ENCODE measurements at places on chromosomes 7 and 10.
A peak's percentile ranks its signal among the peaks of the same experiment; 100 is the strongest.

DNA sequence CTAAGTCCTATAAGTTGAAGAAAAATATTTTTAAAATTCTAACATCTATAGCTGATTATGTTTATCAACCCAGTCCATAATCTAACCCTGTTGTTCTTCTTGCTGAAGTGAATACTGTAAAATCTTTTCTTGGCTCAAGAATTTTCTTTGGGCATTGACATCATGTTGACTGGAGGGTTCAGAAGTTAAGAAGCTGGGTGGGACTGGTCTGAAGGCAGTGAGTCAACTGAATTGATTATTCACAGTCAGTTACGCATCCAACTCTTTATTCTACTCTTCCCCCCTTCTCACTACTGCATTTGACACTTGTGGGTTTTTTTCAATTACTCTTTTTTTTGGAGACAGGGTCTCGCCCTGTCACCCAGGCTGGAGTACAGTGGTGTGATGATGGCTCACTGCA is 31.0 kb downstream of the DENND2A start:
- no peak for DNase-seq

DNA sequence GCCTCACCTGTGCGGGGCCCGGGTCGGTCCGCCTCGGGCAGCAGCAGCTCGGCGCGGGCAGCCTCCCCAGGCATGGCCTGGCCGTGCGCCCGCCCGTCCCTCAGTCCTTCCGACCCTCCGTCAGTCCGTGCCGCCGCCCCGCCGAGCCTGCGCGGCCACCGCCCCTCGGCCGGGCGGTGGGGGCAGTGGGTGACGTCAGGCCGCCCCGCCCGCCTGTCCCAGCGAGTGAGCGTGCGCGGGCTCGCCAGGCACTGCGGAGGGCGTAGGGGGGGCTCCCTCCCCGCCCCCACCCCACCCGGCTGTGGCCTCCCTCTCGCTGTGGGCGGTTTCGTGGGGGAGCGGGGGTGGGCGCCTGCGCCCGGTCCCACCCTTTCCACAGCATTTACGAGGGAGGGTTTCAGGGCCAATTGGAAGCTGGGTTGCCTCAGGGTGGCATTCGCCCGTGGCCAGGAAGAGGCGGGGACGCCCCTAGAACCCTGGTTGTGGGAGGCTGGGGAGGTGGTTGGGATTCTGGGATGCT is at the start of gene NACAD:
Gene NACAD, minus strand, starts transcription at position 149 of the 520 bp plus-strand sequence. Its CDS starts 75 bp downstream, at position 74.
- no peak for DNase-seq

GRCh38 chr7:120987683-120988590 is 574 bp upstream of the CPED1 start:
- DNase-seq: peak; percentile 71

DNA sequence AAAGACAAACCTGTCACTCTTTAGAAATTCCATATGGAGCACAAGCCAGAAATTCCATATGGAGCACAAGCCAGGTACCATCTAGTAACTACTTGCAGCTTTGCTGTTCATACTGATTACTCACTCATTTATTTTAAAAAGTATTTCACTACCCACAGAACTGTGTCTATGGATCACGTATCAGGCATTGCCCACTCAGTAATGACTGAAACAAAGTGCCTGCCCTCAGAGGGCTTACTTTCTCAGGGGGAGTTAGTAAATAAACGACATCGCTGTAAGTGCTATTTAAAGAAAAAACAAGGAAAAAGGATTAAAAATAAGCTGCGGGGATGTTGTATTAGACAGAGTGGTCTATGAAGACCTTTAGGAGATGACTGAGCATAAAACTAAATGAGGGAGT is 170.9 kb downstream of the GALNT11 start:
- DNase-seq: no peak

DNA sequence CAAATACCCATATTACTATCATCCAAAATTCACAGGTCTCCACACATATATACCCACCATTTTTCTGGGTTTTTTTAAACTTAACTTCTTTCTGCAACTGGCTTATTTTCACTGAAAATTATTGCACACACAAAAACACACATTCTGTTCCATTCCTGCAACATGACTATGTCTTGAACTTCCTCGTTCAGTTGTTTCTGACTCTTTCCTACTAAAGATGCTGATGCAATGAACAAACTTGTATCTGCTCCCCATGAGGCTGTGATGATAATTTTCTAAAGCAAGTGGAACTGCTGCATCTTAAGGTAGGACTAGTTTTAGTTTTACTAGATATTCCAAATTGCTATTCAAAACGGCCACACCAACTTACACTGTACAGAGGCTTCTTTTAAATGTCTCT is 77.7 kb downstream of the OSBPL3 start:
- no peak for DNase-seq

GRCh38 chr10:26721561-26721960 is 24.1 kb downstream of the PDSS1 start:
- DNase-seq: peak; percentile 37

DNA sequence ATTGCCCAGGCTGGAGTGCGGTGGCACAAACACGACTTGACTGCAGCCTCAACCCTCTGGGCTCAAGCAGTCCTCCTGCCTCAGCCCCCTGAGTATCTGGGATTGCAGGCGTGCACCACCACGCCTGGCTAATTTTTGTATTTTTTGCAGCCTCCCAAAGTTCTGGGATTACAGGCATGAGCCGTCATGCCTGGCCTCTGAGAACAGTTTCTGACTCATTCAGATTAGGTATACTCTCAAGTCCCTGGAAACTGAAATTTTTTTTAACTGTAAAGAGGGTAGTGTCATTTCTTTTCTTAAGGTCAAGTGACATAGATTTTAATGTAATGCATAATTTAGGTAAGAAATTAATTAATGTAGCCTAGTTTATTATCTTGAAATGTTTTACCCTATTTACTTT is 104.7 kb downstream of the SEPTIN7 start:
- DNase-seq: no peak

DNA sequence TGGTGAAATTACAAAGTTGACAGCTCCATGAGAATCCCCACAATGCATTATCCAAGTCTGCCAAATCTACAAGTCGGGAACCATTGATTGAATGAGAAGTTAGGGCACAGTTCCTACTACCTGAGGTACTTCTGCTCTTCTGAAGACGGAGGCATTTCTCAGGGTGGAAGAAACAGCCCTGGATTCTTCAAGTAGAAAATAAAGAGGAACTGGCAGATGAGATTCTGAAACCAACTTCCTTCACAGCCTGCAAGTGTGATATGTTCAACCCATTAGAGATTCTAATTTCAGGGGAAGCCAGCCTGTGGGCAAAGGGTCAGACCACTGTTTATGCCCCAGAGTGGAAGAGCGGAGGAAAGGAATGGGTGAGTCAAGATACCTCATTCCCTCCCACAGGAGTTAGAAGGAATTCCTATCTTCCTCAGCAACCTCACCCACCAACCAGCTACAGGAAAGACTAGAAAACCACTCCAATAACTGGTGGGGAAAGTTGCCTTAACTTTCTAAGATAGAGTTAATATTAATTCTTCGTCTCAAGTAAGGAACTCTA is 50.5 kb upstream of the BMPER start:
- DNase-seq: no peak

DNA sequence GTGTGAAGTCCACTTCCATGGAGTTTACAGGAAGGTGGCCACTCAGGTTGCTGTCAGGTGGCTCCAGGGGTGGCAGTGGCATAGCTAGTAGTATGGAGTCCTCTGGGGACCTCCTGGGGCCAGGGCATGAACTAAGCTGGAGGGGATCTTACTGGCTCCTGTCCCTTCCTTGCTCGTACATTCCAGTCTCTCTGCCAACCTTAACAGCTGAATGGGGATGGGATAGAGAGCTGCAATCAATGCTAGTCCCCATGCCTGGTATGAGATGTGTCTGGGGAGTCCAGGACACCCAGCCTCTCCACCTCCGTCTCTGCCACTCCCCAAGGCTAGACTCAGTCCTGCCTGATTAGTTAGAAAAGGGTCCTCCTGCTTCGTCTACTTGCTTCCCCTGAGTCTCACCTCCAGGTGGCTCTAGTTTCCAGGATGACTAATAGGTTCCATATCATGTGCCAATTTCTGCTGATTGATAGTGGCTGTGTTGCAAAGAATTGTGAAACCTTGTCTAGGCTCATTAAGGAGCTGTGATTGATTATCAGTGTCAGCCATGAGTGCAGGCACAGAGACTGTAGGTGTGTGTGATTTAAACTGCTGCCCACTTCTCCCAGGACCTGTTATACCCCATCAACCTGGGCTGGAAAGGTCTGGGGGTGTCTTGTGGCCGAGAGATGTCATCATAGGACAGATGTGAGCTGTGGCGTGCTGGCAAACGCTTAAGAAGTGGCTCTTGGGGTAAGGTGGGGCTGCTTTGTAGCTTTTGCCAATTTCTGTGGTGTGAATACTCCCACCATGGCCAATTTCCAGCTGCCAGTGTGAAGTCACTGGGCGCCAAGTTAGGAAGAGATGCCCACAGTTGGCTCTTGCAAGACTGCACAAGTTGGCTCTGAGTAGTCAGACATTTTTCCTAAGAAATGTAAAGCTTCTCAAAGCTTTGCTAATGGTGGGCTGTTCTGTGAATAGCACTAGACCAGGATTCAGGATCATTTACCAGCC is 59.8 kb downstream of the COL13A1 start:
- no peak for DNase-seq

DNA sequence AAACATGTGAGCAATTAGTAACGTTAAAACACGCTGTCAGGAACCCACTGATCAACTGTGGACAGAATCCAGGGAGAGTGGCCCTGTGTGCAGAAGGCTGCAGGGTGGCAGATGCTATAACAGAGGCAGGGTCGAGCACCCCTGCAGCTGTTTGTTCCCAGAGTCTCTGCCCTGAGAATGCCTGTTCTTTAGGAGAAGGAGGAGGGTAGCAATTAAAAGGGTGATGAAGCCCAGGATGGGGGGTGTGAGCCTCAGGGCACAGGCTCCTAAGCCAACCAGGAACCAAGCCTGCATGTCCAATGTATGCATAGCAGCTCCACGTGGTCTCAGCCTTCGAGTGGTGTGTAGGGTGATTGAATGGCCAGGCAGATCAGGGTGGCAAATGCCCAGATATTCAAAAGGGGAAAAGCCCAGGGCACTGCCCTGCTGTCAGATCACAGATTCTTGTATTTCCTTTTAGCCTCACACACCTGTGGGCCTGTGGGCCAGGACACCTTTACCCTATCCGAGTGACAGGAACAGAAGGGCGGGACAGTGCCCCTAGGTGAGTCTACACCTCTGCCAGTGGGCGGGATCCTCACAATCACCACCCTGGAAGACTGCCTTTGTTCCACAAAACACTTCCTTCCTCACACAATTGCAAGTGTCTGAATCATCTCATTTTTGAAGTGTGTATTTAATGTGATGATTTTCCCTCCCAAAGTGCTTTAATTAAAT is 7.3 kb downstream of the WDFY4 start:
- no peak for DNase-seq

- no peak for DNase-seq
Measured at GRCh38 chr7:143415742-143416397, 7.2 kb upstream of the EPHA1 start.

DNA sequence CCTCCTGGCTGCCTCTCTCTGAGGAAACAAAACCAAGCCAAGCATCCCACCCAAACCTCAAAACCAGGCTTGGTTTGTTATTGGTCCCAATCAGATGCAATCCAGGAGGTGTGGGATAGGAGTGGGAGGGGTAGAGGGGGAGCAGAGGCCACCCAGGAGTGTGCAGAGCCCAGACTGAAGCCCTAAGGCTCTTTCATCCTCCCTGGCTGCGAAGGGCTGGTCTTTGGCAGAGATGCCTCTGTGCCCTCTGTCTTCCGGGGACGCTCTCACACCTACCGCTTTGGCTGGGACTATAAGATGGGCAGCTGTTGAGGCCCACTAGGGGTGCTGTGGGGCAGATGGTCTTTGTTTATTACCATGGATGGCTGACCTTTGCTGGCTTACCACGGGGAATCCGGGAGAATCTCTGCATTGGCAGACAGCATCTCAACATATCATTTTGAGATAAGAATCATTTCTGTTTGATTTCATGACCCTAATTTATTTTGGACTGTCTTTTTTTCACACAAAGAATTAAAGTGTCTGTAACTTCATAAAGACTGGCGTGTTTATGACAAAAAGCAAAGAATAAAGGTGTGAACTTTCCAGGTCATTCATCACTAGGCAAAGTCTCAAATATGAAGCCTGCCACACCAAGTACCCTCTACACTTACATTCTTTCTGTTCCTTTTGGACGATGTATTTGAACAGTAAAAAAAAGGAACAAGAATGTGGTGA is 6.5 kb upstream of the DENND2A start:
- no peak for DNase-seq

- DNase-seq: no peak
Measured at GRCh38 chr10:51689536-51689935, 9.9 kb downstream of the CSTF2T start.

- DNase-seq: no peak
Measured at GRCh38 chr7:144866189-144866588, 30.3 kb upstream of the TPK1 start.

DNA sequence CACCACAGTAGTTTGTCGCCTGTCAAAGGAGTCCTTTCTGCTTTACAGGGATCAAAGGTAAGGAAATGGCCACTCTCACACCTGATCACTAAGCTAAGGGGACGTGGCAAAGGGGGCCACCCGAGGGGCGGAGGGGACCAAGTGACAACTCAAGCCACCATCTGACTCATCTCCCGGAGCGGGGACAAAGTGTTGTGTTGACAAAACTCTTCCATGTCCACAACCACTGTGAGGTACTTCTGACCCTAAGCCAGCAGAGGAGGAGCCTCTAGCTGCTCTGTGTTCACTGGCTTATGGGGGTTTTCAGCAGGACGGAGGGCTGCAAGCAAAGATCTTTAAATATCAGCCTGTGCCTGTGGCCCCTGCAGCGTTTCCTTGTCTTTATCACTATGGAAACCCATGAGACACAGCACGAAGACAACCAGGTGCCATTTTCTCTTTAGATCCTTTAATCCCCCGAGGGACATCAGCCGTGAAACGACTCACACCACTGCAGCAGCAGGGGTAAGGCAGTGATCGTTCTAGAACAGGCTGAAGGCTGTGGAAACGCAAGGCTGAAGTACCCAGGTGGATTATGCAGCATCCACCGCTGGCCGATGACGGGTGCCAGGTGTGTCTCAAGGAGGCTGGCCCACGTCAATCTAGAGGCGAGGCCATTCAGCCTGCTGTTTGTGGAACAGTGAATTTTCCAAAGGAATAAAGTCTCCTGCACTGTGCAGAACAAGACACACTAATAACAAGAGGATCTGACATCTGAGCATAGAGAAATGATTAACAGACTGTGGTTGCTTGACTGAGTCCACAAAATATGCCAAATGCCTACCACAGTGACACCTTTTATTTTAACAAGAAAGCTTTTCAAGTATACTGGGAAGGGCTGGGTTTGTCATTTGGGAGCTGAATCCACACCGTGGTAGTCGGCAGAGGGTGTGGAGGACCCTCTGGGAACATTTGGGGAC is 26.6 kb upstream of the DDC start:
- no peak for DNase-seq

All from stimulated activated CD8-positive, alpha-beta memory T cell treated with anti-CD3 and anti-CD28 coated beads, Interleukin-7, amount 100 ng/mL, for 48 hours (primary cell).